ENCODE measurements at places on chromosomes 7 and 10.

- DNase-seq = no peak
These were observed 26.4 kb upstream of the IL6 start for GRCh38 chr7:22700559-22701002.

GRCh38 chr7:29453021-29453420 is 110.6 kb upstream of the PRR15 start:
- no peak for DNase-seq

- no peak for DNase-seq
These were observed 160.7 kb downstream of the LRRTM3 start for GRCh38 chr10:67086327-67087134.

DNA sequence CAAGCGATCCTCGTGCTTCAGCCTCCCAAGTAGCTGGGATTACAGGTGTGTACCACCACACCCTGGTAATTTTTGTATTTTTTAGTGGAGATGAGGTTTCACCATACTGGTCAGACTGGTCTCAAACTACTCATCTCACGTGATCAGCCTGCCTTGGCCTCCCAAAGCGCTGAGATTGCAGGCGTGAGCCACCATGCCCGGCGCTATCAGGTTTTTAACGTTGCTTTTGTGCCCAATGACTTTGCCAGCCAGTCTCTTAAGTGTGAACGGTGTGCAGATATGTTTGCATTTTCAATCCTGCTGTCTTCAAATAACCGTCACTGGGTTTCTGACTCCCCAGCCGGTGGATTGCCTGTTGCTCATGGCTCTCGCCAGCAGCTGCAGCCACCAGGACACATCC is 201.8 kb upstream of the PPP2R2D start:
- no peak for DNase-seq

DNA sequence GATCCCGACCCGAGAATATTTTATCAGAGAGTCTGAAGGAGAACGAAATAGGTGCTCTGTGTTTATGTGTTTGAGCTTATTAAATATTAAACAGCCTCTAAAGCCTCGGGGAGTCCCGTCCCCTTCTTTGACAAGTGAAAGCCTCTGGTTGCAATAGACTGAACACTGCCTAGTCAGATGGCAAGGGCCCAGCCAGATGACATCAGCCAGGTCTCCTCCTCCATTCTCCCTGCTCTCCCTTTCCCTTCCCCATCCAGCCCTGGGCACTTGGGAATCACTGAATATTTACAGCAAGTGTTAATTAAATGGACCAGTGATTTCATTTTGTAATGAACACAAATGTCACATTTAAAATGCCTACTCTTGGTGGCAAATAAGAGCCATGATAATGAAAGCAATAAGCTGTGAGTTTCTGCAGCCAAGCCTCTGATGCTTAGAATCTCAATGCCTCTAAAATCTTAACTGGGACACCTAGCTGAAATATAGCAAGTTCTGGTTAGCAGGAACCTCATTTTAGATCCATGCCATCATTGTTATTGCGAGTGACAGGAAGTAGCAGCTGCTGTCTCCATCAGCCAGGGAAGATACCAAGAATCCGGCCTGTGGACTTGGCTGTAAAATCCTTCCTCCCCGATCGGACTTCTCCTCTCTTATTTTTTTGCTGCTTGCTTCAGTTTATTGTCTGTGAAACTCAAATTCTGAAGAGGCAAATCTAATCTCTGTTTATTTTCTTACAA is 202.1 kb downstream of the PRPF18 start:
- DNase-seq = no peak

GRCh38 chr10:124990671-124991625 is 49.0 kb downstream of the ZRANB1 start:
- DNase-seq = no peak

- DNase-seq = no peak
These were observed 49.7 kb upstream of the KIF5B start for GRCh38 chr10:32105782-32106382.

DNA sequence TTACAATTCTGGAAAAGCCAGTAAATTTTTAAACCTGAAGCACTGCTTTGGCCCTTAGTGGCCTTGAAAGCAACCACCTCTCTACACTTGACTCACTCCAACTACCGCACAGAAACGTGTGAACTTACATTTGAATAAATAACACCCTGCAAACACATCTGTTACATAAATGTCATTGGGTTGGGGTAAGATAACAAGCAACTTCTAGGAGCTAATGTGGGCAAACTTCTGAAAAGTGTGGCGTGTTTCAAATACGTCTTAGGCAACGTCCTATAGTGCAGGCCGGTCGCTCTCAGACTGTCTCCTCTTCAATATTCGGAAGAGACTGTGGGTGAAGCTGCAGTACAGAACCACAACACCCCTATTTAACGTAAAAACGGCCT is 474 bp downstream of the ORC5 start:
- no peak for DNase-seq

DNA sequence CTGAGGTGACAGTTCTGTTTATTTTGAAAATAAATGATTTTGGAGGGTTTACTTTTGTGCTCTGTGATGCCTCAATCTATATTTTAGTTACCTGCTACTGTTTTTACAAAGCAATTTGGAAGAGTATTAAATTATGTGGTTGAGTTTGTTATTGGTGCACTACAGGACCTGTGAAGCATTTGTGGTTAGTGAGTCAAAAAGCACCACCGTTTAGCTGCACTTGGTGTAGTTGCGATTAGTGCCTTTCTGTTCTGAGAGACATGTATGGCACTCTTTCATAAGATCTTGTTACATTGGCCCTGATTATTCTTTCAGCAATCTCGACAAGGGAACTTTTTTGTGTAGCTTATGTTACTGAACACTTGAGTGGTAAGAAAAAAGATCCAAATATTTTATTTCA is 132.2 kb downstream of the BBS9 start:
- DNase-seq = no peak

GRCh38 chr10:124231168-124232155 is 138.1 kb upstream of the CHST15 start:
- no peak for DNase-seq

GRCh38 chr10:34702093-34702937 is 112.8 kb downstream of the PARD3 start:
- DNase-seq = no peak

- no peak for DNase-seq
These were observed 5.0 kb upstream of the PRKAR1B start for GRCh38 chr7:732094-732541.

DNA sequence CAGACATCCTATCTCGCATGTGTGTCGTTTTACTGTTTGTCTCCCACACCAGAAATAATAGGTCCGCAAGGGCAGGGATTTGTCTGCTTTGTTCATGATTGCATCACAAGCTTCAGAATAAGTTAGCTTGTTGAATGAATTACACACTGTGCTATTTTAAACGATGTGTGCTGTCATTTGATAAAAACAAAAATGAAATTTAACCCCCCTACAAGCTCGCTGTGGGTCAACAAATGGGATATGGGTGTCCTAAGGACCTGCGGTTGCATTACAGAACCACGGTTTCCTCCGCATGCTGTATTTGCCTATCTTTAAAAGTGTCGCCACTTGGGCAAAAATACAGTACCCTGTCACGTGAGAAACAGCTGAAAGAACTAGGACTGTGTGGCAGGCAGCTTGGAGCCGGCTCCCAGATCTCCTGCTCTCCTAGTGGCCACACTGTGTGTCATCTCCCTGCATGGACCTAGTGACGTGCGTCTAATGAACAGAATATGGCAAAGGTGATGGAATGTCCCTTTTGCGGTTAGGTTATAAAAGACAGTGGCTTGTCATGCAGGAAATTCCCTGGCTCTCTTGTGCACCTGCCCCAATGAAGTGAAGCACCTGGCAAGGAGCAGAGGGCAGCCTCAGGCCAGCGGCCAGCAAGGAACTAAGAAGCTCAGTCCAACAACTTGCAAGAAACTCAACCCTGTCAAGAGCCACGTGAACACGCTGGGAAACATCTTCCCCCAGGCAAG is 32.9 kb upstream of the CRYGN start:
- DNase-seq = no peak

- no peak for DNase-seq
These were observed 19.0 kb upstream of the COL1A2 start for GRCh38 chr7:94375691-94376090.

GRCh38 chr7:162632-163297 is 29.6 kb upstream of the FAM20C start:
- DNase-seq = no peak

GRCh38 chr10:51498424-51498823 is 201.0 kb downstream of the CSTF2T start:
- DNase-seq = no peak

- DNase-seq = no peak
These were observed 58.9 kb downstream of the NAMPT start for GRCh38 chr7:106225856-106226255.

DNA sequence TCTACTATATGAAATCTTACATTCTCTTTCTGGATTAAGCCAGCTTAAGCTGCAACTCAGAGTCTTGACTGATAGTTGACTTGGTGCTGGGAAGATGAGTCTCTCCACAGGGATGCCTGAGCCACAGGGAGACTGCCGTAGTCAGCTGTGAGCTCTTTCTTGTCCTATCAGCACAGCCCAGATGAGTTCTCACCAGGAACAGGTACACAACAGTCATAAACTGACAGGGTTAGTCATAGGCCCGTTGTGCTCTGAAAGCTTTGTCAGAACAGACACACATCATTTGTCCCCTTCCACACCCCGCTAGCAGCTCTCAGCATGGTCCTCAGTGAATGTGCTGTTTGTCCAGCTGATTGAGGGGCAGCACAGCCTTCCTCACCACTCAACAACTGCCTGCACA is 221.6 kb downstream of the RPS24 start:
- no peak for DNase-seq

DNA sequence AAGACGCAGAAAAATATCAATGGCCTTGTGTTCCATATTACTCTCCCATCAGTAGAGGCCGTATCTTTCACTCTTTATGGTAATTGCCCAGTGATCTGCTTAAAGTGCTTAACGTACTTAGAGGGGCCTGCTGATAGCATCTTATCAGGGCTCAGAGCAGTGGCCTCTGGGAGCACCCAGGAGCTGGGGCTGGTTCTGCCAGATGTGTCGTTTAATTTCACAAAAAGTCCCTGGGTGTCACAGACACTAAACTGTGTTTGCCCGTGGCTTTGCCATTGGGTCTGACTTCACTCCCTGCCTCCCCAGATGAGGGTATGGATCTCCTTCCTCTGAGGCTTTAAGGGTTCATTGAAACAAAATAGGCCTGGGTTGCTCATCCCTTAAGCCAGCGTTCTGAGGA is 435.3 kb downstream of the GATA3 start:
- DNase-seq = no peak

DNA sequence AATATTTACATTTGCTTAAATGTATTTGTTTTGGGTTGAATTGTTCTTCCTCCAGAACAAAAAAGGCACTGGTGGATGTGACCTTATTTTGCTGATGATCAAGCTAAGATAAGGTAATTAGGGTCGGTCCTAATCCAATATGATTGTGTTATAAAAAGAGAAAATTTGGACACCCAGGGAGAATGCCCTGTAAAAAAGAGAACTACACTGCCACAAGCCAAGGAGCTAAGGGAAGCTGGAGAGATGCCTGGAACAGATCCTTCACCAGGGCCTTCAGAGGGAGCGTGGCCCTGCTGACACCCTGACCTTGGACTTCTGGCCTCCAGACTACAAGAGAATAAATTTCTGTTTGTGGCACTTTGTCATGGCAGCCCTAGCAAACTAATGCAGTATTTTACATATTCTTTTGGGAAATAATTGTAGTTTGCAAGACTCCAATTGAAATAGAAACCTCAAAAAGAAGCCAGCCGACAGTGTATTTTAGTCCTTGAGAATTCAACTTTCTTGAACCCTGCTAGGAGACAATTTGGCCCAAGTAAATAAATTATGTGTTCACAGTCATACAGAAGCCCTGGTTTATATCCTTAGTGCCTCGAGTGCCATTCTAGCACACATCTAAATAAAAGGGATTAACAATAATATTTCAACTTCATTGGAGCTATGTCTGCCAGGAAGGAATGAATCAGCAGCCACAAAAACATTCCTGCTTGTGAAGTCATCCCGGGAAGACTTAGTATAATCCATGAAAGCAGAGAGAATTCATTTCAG is 164.6 kb downstream of the PKD1L1 start:
- no peak for DNase-seq

GRCh38 chr7:5476001-5476400 is 52.4 kb upstream of the TNRC18 start:
- no peak for DNase-seq

GRCh38 chr7:121605317-121605680 is 209.2 kb upstream of the FAM3C start:
- DNase-seq = no peak

DNA sequence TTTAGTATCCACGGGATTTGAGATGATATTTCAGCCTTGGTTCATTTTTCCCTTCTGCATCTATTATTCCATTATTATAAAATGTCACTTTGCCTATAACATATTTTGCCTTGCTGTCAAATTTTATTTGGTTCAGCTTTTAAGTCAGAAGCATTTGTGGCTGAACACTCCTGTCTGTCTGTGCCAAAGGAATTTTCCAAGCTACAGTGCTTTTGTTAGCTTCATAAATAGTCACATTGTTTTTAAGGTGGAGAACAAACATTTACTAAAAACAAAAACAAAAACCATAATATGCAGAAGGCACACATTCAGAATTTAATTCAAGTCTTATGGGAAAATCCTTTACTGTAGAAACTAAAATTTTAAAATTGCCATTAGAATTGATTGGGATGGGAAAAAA is 33.8 kb upstream of the ELMO1 start:
- no peak for DNase-seq

GRCh38 chr7:88775838-88776237 is 16.3 kb downstream of the ZNF804B start:
- no peak for DNase-seq

DNA sequence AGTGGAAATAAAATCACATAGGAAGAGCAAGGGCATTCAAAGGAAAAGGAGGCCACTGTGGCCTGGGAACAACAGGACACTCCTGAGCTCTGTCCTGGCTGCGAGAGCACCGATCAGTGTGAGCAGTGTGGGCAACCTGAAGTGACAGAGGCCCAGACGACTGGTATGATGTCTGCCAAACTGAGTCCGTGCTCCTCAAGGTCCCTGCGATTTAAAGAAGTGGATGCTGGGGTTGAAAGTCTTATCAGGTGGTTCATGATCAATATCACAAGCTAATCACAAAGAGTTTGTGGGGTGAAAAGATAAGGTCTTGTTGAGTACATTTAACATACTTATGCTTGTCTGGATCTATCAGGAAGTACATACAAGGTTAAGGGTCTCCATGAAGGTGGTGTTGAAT is 176.5 kb downstream of the ZNF438 start:
- DNase-seq = no peak

DNA sequence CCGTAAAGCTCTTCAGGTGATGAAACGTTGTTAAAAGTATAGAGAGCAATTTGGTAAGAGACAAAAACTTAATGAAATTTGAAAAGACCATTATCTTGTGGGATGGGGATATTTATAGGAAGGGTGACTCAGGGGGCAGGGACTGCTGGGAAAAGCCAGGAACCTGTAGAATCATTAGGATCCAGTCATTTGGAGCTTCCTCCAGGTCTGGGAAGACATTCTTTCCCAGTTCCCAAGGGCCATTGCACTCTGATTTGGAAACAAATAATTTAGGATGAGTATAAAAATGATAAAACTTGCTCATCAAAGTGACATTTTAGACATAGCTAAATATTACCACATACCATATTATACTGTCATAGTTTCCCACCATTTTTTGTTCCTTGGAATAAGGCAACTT is 143.9 kb downstream of the PFKFB3 start:
- no peak for DNase-seq

Measured in stimulated activated CD4-positive, alpha-beta T cell treated with anti-CD3 and anti-CD28 coated beads, Interleukin-12 subunit alpha, Interleukin-12 subunit beta, amount 100 ng/mL, for 48 hours (primary cell).